Breast epithelium (tissue), 4 donors: ENCODE measurements at places on chromosomes 4 and X.

GRCh38 chr4:53686521-53686920 lies 95.2 kb upstream of the LNX1 start:
- H3K27me3 ChIP-seq = no peaks in the 10 kb centered on the region
- no peaks in the 10 kb centered on the region for H3K36me3 ChIP-seq

DNA sequence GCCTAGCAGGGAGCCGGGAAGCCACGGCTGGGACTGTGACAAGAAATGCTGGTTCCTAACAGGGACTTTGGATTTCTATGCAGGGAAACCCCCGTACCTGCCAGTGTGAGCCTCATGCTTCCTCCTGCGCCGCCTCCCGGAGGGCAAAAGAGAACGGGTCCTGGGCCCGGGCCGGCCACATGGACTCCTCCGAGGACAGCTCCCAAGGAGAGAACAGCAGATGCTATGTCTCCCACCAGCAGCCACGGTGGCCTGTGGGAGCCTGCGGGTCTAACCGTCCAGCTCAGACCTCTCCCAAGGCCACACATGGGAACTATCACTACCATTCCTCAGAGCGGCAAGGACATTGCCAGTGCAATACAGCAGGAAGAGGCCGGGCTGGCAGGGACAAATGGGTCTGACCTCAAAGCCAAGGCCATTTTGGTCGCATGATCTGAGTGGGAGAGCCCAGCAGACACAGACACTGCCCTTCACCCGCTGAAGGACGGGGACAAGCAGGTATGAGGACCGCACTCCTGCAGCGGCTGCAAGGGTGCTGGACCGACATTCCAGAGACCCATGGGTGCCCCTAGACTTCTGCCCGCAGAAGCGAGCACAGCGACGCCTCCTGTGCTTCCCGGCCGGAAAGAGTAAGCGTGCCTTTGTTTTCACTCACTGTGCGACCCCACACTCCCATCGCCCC lies 4.5 kb upstream of the C4orf50 start:
- H3K4me1 ChIP-seq = no peaks in the 10 kb centered on the region
- no peaks in the 10 kb centered on the region for H3K36me3 ChIP-seq
- no peak for DNase-seq
- no peaks in the 10 kb centered on the region for H3K27me3 ChIP-seq

DNA sequence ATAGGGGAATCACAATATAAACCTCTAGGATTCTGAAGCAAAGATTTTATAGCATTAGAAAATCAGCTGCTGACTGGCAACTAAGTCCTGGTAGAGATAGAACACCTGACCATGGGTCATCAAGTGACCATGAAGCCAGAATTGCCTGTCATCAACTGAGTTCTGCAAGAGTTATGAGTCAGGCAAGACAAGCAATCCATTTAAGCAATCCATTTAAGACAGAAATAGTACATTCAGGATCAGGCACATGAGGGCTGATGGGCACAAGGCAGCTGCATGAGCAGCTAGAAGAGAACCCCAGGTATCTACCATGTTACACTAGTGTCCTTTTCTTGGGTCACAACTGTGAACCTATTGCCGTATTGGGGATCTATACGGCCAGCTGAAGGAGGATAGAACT lies 98.9 kb downstream of the SPRY1 start:
- H3K27me3 ChIP-seq = no peaks in the 10 kb centered on the region
- no peak overlapping the region for H3K4me3 ChIP-seq
- H3K36me3 ChIP-seq = no peaks in the 10 kb centered on the region
- no peaks in the 10 kb centered on the region for H3K4me1 ChIP-seq

- no peak overlapping the region for H3K27ac ChIP-seq
- no peaks in the 10 kb centered on the region for H3K36me3 ChIP-seq
- H3K4me1 ChIP-seq = no peaks in the 10 kb centered on the region
Measured at GRCh38 chr4:7323872-7324650, 110.7 kb downstream of the PSAPL1 start.

DNA sequence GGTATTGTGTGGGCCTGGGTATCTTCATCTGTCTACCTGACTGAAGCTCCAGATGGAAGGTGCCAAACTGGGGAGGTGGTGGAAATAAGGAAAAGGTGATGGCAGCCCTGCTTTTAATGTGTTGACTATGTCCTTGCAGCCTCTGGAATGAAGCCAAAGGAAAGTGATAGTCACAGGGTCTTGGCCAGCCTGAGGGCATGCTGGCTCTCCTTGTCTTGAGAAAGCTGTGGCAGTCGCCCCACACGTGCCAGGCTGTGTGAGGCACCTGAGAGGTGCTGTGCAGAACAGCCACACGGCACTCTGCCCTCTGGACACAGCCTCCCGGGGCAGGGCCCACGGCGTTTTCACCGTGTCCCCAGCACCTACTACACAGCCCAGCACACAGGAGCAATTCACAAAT lies 77.6 kb downstream of the NAT8L start:
- H3K4me1 ChIP-seq = no peaks in the 10 kb centered on the region
- DNase-seq = no peak
- H3K36me3 ChIP-seq = no peaks in the 10 kb centered on the region
- no peak overlapping the region for H3K27ac ChIP-seq
- H3K27me3 ChIP-seq = no peaks in the 10 kb centered on the region

DNA sequence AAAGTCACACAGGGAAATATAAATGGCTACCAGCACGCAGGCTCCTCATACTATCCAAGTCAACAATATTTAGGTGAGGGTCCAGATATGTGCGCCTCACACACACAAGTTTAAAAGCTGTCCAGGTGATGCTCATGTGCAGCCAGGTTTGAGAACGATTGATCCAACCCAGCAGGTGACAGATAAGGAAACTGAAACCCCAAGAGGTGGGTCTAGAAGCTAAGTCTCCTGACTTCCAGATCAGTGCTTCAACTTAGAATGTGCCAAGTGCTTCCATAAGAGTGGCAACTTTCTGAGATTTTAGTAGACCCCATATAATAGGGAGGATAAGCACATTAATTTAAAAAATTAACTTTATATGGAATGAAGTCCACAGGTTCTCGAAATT lies 54.4 kb upstream of the NAP1L5 start:
- no peak overlapping the region for H3K27ac ChIP-seq
- H3K36me3 ChIP-seq = peaks cover 7% of the 10 kb centered on the region
- no peak overlapping the region for H3K4me3 ChIP-seq
- H3K27me3 ChIP-seq = no peaks in the 10 kb centered on the region

- H3K27ac ChIP-seq = no peak overlapping the region
- no peaks in the 10 kb centered on the region for H3K36me3 ChIP-seq
- no peak for DNase-seq
- no peak overlapping the region for H3K4me3 ChIP-seq
- no peaks in the 10 kb centered on the region for H3K27me3 ChIP-seq
- no peaks in the 10 kb centered on the region for H3K4me1 ChIP-seq
Measured at GRCh38 chr4:20049889-20050288, 201.8 kb upstream of the SLIT2 start.

GRCh38 chr4:151325111-151325948 lies at the start of gene SH3D19:
Gene SH3D19, minus strand, starts transcription at chr4:151325605. Its CDS starts 253 bp downstream, at chr4:151325352.
- H3K36me3 ChIP-seq = no peaks in the 10 kb centered on the region
- H3K4me1 ChIP-seq = no peaks in the 10 kb centered on the region
- H3K4me3 ChIP-seq = peak within 1 kb of the TSS; percentile 85
- peak within 1 kb of the TSS; percentile 94 for H3K27ac ChIP-seq
